ENCODE measurements at places on chromosomes 4 and X.

DNA sequence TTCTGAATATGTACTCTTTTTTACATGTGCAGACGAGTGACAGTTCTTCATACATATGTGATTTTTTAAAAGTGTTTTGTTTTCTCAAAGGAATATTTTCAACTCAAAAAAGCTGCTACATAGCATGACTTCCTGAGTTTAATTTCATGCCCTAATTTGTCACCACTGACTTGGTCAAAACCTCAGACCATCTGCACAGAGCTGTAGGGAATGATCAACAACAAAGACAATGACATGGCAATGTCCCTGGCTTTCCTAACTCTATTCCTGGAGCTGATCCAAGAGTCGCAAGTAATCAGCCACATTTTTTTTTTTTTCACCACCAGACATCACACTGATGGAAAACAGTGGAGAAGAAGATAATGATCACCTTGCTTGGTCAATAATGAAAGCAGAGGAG lies 97.7 kb downstream of the TMA16 start:
- DNase-seq: no peak

DNA sequence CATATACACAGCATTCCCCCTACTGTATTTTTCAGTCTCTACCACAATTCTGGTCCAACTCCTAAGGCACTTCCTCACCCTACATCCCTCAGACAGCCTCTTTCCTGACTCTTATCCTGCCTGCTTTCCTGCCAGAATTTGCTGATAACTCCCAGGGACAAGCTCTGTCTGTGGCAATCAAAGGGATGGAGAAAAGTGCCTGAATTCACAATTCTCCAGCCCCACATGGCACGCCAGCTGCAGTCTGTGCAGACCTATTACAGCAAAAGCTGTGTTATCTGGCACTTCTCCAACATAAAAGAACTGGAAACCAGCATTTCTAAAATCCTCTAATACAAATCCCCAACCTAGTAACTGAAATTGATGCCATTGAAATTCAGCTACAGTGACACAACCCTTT lies 404.8 kb downstream of the KLHL13 start:
- no peak for DNase-seq

DNA sequence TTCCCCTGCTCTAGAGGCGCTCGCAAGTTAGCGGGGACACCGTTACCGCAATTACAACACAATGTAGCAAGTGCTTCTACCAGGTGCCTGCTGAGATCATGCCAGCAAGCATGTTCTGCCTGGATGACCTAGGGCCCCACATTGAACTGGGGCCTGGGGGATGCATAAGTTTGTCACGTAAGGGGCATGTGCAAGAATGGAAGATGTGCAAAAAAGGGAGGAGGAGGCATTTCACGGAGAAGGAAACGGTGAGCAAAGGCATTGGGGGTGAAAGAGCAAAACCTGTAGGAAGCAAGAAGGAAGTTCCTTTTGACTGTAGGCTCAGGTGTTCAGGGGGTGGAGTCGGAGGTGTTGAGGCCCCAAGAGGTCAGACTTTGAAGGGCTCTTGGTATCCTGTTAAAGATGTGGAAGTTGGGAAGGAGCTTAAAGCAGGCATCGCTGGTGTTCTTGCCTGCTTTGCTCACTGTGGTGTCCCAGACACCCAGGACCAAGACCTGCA lies 602 bp upstream of the SCARB2 start:
- no peak for DNase-seq

- no peak for DNase-seq
Measured at GRCh38 chr4:72701987-72702819, 133.2 kb upstream of the ADAMTS3 start.

- DNase-seq: no peak
Measured at GRCh38 chr4:76745240-76745639, 152.7 kb downstream of the SOWAHB start.

DNA sequence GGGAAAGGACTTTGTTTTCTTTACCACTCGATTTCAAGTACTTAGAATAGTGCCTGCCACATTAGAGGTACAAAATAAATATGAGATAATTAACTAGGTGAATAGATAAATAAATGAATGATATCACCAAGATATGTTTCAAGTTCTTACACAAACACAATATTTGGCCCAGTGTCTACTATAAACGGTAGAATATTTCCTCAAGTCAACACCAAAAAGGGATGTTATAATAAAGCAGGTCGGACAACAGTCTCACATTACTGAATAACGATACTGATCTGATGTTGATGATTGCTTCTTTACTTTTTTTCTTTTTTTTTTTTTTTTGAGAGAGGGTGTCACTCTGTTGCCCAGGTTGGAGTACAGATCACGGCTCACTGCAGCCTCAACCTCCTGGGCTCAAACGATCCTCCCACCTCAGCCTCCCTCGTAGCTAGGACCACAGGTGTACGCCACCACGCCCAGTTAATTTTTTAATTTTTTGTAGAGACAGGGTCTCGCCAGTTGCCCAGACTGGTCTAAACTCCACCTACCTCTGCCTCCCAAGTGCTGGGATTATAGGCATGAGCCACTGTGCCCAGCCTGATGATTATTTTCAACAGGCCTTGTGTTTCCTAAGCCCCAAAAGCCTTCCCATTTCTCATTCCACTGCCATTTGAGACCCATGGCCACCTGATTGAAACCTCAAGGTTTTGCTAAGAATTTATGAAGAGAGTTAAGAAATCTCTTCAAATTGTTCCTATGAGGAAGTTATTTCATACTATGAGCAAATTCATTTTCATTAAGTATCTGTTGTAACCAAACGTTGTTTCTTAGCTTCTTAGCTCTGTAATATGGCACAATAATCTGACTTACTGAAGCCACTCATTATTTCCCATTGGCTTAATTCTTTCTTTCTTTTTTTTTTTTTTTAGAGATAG lies 2.3 kb downstream of the MANBA start:
- no peak for DNase-seq

DNA sequence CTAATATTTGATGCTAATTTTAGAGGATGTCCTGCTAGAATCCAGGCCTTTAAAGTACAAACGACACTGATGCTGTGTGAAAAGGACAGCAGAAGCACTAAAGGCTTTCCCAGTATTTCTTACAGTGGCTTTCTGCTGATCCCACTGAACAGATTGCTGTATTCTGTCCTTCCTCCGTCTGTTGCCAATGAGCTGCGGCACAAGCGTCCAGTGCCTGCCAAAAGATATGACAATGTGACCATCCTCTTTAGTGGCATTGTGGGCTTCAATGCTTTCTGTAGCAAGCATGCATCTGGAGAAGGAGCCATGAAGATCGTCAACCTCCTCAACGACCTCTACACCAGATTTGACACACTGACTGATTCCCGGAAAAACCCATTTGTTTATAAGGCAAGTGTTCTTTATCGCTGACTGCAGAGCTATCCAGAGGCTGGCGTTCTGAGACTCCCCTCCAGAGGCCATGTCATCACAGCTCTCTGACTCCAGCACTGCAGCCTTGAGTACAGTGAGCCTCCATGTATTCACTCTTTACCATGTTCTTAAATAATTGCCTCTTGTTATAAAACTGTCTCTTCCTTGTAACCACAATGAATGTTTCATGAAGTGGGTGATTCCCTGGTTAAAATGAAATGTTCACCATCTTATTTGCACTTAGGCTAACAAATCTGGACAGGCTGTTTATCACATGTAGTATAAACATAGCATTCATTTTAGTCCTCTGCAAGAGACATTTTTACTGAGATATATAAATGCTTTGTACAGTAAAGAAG lies 43.6 kb downstream of the GUCY1B1 start:
- DNase-seq: no peak

GRCh38 chr4:84971319-84971932 lies 4.9 kb upstream of the WDFY3 start:
- no peak for DNase-seq

DNA sequence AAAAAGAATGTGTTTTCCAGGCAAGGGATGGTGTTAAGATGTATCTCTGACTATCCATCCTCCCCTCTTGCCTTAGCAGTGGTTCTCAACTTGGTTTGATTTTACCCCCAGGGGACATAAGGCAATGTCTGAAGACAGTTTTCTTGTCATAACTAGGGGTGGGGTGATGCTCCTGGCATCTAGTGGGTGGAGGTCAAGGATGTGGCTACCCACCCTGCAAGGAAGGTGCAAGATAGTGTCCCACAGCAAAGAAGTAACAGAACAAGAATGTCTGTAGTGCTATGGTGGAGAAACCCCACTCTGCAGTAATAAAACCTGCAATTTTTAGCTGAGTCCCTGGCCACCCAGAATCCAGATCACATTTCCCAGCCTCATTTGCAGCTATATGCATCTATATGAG lies 81.2 kb upstream of the TBL1X start:
- no peak for DNase-seq

GRCh38 chr4:99811850-99812249 lies 4.8 kb upstream of the DAPP1 start:
- DNase-seq: peak; percentile 16

DNA sequence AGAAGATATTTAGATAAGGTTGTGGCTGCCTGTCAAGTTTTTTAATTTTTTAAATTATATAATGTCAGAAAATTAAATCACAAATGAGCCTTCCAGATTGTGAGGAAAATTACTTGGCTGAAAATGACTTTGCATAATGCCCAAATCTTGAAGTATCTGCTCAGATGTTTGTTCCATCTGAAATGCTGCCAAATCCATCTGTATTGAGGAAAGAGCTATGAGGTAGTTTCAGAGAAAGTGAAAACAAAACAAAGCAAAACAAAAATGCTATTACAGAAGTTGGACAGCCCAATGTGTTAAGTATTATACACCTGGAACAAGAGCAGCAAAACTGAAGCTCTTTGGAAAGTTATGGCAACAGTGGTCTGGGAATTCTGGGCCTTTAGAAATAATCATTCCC lies 23.3 kb upstream of the GUCY1B1 start:
- DNase-seq: no peak

DNA sequence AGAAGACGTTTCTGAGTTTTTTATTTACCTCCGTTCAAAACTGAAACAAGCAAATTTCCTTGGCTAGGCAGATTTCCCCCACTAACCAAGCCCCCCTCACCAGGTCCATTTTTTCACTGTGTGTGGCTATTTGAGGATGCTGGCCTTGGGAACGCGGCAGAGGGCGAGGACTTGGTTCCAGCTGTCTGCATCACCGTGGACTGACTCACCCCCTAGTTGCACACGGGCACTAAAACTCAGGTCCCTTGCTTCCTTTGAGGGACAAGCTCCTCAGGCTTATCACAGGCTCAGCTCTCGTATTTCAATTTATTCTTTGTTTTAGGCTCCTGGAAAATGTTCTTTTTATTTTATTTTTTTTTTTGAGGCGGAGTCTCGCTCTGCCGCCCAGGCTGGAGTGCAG lies 8.4 kb upstream of the MTNR1A start:
- DNase-seq: no peak

- peak; percentile 46 for DNase-seq
Measured at GRCh38 chr4:83252782-83253405, 31.7 kb downstream of the COQ2 start.

GRCh38 chr4:150315175-150315574 lies 236.9 kb downstream of the DCLK2 start:
- DNase-seq: no peak

DNA sequence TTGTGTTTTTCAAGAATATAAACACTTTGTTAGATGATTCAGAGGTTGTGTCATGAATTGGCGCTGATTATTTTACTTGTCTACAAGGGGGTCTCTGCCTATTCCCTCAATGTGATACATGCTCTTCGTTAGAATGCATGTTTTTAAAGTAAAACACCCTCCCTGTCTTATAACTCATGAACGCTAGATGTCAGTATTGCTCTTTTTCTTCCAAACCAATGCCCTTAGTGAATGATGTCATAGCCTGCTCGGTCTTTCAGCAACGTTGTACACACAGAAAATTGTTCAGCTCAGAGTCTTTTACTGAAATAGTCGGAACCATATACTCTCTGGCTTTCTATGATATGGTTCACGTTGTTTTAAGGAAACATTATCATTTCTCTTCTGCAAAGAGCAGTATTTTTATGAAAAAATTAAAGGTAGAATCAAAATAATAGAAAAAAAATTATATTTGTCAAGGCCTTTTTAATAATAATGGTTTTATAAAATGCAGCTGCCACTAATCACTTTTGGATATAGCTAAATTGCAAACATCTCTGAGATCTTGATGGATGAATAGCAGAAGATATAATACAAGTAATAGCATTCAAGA lies 292.9 kb downstream of the TLL1 start:
- DNase-seq: no peak

GRCh38 chrX:68895778-68896177 lies 67.0 kb downstream of the EFNB1 start:
- DNase-seq: no peak

DNA sequence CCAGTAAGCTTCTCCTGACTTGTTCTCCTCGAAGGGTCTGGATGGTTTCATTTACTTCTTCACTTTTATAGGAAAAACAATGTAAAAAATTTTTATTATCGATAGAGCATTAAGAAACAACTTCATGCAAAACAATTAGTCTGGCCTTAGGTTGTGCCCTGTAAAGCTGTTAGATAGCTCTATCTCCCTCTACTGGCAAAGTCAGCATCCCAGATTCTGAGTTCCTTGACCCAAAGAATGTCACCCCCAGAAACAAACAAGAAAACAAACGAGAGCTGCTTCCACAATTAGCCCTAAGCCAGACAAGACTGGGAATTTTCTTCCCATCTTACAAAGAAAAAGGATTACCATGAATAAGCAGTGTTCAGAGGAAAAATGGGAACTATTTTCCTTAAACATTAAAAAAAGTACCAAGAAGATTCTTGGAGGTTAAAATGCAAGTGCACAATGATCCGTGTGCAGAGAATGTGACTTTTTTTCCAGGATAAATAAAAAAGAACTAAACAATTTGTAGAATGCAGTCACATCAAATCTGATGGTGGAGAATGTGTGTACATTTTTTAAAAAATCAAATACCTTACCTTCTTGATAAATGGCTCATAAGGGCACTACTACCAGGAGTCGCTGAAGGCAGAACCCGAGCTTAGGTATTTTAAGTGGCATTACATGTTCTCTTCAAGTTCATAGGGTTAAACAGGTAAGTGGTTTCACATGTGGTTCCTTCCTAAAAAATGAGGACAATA lies 293.2 kb downstream of the FBXO8 start:
- no peak for DNase-seq

DNA sequence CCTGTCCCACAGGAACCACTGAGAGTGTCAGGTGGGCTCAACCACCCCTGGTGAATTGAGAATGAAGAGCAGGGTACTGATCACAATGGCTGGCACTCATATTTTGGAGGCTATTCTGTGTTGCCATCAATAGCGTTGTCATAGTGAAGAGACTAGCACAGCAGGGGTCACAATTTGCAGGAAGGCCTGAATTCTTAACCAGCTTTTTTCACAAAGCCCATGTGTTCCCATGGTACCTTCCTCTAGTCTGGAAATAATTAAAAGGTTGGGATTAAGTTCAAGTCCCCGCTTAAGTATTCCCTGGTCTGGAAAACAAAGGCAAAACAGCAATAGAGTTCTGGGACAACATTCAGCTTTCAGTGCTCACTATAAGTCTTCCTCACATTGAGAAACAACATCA lies 1051.7 kb downstream of the C4orf33 start:
- DNase-seq: no peak

GRCh38 chr4:185534866-185535611 lies at the start of gene PDLIM3:
Gene PDLIM3, minus strand, starts transcription at chr4:185535507. Its CDS starts 73 bp downstream, at chr4:185535434.
- no peak for DNase-seq

Data from stimulated activated CD8-positive, alpha-beta memory T cell treated with anti-CD3 and anti-CD28 coated beads, Interleukin-15, amount 100 ng/mL, for 1 hour (primary cell).